ENCODE measurements at places on chromosomes 11 and 22. TPM values are rescaled to one million over a fixed set of nuclear protein-coding genes. Genes with fewer than 3 reads are reported as not detected.

The PHOX2A gene
- polyA plus RNA-seq = not detected

DNA sequence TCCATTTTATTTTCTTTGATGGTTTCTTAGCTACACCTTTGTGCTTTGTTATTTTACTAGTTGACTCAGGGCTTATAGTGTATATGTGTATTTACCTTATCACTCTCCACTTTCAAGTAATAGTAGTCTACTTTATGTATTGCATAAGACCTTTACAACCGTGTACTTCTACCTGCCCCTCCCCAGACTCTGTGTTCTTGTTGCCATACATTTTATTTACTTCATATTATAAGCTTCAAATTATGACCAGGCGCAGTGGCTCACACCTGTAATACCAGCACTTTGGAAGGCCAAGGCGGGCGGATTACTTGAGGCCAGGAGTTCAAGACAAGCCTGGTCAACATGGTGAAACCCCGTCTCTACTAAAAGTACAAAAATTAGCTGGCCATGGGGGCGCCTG is 28.2 kb upstream of the CTSD start:
- DNase-seq = no peak

The ARAP1 gene
- polyA plus RNA-seq = 43.7 TPM

GRCh38 chr22:18063306-18063705 is 14.5 kb upstream of the PEX26 start:
- no peak for DNase-seq

DNA sequence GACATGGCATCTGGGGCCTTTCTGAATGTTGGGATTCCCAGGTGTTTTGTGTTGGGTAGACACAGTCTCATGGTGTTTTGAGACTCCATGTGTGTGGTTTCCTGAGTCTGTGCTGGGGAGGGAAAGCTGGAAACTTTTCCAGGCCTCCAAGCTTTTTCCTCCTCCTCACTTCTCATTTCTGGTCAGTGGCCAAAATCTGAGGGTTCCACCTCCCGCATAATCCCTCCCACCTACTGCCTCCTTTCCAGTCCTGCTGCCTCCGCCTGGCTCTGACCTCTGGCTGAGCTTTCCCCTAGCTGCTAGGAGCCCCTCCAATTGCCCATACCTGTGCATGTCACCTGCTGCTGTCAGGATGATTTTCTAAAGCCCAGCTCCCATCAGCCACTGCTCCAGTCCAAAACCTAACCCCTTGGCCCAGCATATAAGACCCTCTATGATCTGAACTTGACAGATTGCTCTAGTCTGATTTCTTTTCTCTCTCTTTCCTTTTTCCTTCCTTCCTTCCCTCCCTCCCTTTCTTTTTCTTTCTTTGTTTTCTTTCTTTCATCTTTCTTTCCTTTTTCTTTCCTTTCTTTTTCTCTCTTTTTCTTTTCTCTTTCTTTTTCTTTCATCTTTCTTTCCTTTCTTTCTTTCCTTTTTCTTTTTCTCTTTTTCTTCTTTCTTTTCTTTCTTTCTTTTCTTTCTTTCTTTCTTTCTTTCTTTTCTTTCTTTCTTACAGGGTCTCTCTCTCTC is 51.4 kb upstream of the NECTIN1 start:
- no peak for DNase-seq

Measured in CD4-positive, CD25-positive, alpha-beta regulatory T cell (primary cell).